Activated naive CD8-positive, alpha-beta T cell treated with anti-CD3 and anti-CD28 coated beads for 36 hours (primary cell): ENCODE measurements at places on chromosomes 16 and 17. TPM values are rescaled to one million over a fixed set of nuclear protein-coding genes. Genes with fewer than 3 reads are reported as not detected.

DNA sequence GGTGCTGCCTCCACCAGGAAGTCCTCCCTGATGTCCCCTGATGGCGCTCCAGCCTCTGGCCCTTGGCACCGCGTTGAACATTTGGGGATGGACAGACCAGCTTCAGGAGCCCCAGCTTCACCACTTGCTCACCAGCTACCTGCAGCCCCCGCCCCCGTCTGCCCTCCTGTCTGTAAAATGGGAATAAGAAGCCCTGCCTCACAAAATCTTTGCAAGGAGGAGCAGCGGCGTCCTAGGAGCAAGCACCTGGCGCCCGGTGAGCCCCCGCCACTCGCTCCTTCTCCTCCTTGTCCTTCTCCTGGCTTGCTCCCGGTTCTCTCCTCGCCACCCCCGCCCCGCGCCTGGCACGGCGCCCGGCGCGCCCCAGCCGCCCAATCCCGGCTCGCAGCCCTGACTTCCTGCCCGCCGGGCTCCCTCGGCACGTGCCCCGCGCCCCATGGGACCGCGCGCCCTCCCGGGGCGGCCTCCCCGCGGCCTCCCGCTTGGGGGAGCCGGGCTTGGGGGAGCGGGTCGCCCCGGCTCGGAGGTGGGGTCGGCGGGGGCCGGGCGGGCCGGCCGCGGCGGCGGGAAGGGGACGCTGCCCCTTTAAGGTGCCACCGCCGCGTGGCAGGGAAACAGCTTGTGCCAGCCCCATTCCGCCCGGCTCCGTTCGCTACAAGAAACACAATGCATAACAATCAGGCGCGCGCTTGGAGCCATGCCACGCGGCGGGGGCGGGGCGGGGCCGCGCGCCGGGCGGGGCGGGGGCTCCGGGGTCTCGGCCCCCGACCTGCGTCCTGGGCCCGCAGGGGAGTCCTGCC lies 9.1 kb upstream of the PPP1R1B start:
- peak; percentile 62 for DNase-seq

DNA sequence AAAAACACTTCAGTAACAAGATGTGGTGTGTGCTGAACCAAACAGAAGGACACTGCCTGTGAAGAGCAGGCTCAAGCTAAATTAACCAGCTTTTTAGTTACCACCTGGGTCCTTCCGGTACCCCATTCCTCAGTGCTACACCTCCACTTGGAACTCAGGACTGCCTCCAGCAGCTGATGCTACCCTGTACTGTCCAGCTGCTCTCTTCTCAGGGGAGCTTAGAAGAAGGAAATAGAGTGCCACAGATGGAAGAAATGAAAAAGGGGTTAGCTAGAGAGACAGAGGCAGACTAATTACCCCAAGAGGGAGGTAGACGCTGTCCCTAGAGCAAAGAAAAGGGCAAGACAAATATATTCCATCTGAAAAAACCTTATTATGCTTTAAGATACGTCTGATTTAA lies 5.7 kb downstream of the MED13 start:
- no peak for DNase-seq

GRCh38 chr17:28055546-28056275 lies 13.2 kb downstream of the NLK start:
- DNase-seq: no peak

DNA sequence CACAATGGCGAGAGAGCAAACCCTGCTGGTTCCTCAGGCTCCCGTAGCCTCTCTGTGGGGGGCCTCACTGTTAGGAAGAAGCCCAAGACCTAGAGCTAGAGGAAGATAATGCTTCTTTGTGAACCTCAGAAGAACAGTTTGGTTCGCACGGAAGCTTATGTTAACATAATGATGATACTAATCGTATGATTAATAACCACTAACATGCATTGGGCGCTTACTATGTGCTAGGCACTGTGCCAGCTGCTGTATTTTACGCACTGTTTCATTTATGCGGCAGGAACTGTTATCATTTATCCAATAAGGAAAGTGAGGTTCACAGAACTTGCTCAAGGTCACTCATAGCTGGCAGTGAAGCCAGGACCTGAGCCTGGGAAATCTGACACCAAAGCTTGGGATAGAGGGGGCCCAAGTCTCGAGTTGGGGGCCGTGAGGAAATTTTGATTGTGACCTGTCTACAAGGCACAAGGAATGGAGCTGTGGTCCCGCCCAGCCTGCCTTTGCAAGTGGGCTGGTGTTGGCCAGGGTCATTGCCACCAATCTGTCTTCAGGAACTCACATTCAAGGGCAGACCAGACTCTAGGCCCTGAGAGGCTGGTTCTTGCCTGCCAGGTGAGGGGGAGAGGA lies 6.8 kb downstream of the PRCD start:
- no peak for DNase-seq

DNA sequence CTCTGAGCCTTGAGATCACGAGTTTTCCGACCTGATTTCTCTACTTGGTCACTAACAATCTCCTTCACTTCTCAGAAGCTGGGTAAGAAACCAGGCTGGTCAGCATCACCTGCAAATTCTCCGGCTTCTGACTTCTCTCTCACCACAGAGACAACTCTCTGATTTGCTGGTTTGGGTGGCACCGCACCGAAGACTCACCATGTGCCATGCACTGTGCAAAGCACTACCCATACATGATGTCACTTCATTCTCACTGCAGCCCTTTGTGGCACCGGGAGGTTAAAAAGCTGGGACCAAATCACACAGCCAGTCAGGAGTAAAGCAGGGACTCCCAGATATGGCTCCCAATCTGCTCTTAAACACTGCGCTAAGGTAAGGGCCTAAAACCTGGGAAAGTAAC lies 647 bp downstream of the VAC14 start:
- peak; percentile 15 for DNase-seq

DNA sequence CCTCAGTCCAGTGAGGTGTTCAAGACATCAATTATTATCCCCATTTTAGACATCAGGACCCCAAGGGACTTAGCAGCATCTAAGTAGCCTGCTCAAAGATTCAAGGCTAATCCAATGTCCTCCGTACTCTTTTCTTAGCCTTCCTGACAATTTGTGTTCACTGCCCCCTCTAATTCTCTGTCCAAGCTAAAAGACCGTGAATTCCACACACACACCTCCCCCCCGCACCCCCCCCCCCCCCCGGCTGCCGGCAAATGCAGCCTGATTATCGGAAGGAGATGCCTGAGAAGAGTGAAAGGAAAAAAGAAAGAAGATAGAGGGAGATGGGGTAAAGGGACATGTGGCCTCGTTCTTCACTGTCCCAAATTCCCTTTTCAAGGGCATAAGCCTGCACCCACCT lies 58.1 kb upstream of the NLK start:
- DNase-seq: no peak

GRCh38 chr16:87435372-87436224 lies 43.5 kb downstream of the MAP1LC3B start:
- no peak for DNase-seq

DNA sequence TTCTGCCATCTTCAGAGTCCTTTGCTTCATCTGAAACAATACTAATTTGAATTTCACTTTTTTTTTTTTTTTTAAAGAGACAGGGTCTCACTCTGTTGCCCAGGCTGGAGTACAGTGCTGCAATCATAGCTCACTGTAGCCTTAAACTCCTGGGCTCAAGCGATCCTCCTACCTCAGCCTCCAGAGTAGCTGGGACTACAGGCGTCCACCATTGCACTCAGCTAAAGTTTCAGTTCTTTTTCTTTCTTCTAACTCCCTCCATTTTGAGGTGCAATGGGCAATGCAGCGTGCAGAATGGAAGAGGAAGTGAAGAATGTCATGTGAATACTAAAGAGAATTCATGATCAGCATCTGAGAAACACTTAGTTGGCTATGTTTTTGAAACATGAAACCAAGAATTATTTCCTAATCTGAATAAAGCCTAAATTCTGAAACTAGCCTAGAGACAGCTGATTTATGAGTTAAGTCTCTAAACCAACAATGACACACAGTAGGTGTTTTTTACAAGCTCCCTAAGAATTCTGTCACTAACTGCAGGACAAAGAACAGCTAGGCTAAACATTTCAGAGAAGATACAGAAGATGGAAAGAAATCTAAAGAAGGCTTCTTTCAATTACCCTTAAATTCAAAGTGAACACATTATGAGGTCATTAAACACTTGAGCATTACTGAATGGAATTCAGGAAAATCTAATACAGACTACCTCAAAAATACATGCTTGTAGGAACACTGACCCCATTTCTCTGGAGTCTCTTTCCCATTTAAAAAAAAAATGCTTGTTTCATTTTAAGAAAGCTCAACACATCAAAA lies 21.0 kb downstream of the SNN start:
- no peak for DNase-seq

DNA sequence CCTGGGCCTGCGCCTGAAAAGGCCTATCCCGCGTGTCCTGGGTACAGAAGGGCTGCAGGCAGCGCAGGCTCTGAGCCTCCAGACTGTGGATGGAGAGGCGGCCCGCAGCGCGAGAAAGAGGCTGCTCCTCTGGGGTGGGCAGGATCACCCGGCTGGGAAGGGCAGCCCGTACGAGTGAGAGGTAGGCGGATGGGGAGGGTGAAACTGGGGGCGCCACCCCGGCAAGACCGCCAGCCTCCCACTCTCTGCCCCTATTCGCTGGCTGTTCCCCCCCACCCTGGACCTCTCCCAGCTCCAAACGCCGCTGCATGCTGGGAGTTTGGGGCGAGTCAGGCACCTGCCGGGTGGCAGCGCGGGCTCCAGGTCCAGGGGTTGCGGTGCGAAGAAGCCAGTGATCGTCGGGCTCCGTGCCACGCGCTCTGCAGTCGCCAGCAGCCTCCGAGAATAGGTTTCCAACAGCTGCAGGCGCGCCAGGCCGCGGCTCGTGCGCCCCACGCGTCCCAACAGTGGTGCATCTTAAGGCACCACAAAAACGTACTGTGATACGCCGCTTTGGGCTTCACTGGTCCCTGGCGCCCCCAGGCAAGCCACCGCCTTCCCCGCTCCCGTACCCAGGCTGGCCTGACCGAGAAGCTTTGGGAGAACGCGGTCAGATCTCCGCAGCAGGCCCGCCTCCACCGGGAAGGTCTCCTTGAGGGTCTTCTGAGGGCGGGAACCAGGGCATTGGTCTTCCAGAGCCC lies 1.1 kb downstream of the NOXO1 start:
- no peak for DNase-seq

- no peak for DNase-seq
Measured at GRCh38 chr17:43816336-43817320, 16.3 kb downstream of the MPP3 start.

Gene CD68
- total RNA-seq: 6.6 TPM

Gene MPV17L
- 0.21 TPM for total RNA-seq

Gene ADAMTS18
- not detected for total RNA-seq
